Activated CD4-positive, alpha-beta memory T cell treated with anti-CD3 and anti-CD28 coated beads for 36 hours (primary cell): ENCODE measurements at places on chromosomes 2 and 18. TPM values are rescaled to one million over a fixed set of nuclear protein-coding genes. Genes with fewer than 3 reads are reported as not detected.

DNA sequence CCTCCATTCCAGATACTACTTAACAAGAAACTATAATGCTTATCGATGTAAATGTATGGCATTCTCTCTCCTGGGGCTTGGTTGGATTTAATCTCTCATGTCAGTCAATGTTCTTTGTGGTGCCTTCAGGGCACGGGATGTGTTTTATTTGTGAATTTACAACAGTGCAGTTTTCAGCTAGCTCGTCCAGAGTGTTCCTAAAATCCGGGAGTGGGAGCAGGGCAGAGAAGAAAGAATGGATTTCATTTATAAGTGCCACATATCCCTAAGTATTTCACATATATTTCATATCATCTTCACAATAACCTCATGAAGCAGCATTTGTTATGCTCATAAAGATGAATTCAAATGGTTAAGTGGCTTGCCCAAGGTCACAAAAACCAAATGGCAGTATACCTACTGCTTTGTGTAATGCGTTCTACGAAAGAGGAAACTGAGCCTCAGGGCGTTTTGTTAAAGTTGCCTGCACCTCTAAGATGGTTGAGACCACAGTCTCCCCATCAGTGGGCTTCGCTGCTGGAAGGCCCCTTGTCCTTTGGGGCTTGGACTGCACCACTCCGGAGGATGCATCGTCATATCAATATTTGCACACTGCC lies 134.7 kb upstream of the MGAT5 start:
- no peak for DNase-seq

Gene DLX1
- total RNA-seq: not detected

Gene IL36RN
- total RNA-seq: not detected

Gene RNMT
- 43.6 TPM for total RNA-seq

DNA sequence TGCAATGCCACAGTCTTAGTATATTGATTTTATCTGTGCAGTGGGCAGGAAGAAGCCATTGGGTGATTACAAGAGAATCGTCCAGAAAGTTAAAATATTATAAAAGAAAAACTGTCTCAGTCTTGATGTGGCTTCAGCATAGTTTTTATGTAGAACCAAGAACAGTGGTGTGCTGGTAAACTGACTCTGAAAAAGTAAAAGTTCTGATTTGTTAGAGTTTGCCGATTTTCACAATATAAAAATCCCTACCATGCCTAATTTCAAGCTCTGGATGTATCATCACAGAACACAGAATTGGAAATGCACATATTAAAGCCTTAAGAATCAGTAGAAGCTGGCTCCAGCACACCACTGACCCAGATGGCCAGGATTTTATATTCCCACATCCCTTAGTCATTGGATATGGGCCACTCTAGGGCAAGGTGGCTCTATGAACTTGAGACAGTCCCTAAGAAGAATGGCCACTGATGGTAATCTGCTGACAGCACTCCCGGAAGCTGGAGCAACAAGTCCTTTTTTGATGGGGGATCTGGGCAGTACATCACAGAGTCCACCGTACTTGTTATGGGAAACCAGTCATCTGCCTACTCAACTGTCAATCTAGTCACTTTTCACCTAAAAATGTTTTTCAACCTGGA lies 9.3 kb upstream of the PLEKHM3 start:
- DNase-seq: no peak

DNA sequence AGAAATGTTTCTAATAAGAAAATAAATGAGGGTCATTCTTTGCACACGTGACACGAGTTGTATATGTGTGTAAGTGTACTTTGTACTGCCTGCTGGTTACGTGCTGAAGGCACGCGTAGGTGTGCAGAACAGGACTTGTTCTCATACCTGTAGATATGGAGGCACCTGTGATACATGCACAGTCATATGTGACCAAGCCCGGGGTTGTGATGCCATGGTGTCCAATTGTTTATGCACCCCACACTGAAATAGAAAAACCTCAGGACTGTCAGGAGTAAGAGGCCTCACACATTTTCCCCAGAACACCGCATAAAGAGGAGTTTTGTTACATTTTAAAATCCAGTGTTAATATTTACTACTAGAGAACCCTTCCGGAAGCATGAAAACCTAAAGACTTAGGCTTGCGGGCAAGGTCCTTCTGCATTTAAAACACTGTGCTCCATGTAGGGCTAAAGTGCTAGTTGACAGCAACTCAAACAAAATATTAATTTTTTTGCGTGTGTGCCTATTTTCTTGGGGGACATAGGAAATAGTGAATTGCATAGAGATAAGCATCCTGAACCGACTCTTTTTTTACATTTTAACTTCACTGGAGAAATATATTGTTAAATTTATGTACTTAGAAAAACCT lies 9.3 kb downstream of the TSHZ1 start:
- DNase-seq: no peak

Gene SLC16A14
- 1.1 TPM for total RNA-seq

- DNase-seq: peak; percentile 21
Observed at GRCh38 chr2:170823088-170823897, 6.6 kb downstream of the GAD1 start.

DNA sequence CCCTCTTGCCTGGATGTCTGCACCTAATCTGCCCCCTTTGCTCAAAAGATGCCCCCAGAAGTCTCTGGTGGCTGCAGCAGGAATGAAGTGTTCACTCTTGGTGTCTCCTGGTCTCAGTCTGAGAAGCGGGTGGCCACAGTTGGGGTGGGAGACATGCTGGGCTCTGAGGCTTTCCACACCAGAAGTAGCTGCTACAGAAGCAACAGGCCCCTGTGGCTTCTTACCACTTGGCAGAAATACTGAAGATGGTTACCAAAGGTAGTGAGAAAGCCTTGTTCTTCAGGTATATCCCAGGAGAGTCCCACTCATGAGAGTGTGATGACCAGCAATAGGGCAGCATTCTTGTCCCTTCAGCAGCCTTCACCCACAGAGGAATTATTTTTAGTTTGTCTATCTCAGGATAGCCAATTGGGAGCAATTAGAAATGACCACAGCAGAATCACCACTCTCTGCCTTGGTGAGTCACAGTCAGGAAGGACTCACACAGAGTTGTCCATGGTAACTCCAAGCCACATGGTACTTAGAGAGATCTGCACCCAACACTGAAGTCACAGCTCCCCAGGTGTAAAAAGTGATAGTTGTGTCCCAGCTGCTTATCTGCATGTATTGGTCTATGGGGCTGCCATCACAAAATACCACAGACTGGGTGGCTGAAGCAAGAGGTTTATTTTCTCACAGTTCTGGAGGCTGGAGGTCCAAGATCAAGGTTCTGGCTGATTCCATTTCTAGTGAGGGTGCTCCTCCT lies 169.8 kb upstream of the ID2 start:
- DNase-seq: no peak

Gene GKN2
- total RNA-seq: not detected

- no peak for DNase-seq
Observed at GRCh38 chr18:65436430-65436829, 314.4 kb upstream of the CDH7 start.

DNA sequence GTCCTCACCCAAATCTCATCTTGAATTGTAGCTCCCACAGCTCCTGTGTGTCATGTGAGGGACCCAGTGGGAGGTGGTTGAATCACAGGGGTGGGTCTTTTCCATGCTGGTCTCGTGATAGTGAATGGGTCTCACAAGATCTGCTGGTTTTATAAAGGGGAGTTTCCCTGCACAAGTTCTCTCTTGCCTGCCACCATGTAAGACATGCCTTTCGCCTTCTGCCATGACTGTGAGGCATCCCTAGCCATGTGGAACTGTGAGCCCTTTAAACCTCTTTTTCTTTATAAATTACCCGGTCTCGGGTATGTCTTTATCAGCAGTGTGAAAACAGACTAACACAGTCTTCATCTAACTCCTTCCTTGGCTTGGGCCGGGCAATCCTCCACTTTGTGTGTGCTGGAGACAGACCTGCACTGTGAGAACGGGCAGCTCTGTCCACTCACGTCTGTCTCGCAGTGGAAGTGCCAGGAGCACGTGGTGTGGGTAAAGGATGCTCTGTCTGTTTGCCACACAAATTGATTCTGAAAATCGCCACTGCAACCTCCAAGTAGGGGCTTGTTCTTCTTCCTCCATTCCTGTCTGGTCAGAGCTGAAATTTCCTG lies 47.6 kb upstream of the OTOS start:
- no peak for DNase-seq

- peak; percentile 23 for DNase-seq
Observed at GRCh38 chr2:23385351-23385747, 370 bp downstream of the KLHL29 start.

- no peak for DNase-seq
Observed at GRCh38 chr2:22690096-22690495, 694.9 kb upstream of the KLHL29 start.

DNA sequence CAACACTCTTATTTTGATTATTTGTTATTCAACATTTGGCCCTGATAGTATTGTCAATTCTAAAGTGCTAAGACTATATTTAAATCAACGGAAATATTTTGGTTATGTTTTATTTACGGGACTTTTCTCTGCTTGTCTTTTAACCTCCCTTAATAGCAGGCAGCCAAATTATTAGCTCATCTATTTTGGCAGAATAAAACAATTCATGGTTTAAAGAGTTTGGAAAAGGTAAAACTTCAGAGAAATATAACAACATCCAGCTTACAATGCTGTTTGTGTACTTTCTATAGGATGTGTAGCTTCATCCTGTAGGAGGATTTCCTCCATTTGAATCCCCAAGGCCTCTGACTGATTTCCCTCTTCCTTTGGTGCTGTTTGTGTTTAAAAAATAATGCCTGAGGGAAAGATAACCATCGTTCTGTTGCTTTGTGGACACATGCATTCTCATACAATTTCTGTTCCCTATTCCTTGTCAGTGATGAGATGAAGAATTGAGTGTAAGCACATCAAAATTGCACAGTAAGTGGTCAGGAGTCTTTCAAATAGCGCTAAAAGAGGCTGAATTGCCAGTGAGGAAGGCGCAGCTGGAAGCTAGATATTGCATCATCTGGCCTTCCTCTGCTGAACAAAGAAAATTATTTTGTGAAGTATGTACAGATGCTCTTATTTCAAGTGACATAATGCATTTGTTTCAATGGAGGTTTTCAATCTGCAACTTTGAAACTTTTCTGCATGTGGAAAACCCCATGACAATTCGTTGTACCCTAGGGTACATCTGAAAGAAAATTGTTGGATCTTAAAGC lies 80.3 kb downstream of the CD28 start:
- no peak for DNase-seq

Gene SGPP2
- total RNA-seq: 20.8 TPM

DNA sequence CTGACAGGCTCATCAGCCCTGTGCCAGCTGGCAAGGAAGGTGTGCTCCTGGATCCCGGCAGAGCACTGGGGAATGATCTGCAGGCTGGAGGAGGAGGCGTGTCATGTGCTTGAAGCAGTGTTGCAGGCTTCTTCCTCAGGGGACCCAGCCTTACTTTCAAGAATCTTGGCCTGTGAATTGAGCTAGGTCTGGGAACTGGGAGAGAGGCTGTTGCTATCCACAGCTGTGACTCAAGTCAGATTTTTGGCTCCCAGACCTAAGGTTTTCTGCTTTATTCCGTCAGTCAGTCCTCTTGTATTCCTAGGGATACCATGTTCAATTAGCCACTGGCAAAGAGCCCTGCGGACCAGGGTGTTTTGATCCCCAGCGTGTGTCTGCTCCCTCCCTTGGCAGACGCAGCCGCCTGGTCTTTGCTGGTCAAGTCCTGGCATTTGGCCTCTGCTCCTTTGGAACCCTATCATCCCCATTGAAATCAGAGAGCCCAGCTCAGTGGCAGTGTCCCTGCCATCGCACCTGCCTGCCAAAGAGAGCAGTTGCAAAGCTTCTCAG lies 32.4 kb downstream of the ASB1 start:
- DNase-seq: no peak

GRCh38 chr2:159961451-159961850 lies 101.0 kb downstream of the PLA2R1 start:
- no peak for DNase-seq

Gene LIPG
- 0.50 TPM for total RNA-seq

DNA sequence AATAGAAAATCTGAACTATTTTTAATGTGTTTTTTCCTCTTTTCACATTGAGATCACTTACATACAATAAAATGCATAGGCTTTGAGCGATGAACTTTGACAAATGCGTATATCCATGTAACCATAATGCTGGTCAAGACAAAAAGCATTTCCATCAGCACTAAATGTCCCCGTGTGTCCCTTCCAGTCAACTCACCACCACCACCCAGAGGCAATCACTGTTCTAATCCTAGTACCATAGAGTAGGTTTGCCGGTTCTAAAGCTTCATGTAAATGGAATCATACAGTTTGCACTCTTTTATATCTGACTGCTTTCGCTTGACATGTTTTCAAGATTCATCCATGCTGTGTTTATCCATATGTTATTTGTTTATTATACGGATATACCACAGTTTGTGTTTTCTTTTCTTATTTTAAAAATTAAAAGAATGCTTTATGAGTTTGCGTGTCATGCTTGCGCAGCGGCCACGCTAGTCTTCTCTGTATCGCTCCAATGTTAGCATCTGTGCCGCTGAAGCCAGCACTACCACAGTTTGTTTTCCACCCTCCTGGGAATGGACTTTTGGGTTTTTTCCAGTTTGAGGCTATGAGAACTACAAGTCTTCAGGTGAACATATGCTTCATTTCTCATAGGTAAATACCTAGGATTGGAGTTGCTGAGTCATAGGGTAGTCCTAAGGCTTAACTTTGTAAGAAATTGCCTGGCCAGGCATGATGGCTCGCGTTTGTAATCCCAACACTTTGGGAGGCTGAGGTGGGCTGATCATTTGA lies 197.5 kb upstream of the CHAC2 start:
- no peak for DNase-seq

- DNase-seq: no peak
Observed at GRCh38 chr2:19911808-19912509, 10.2 kb upstream of the TTC32 start.

DNA sequence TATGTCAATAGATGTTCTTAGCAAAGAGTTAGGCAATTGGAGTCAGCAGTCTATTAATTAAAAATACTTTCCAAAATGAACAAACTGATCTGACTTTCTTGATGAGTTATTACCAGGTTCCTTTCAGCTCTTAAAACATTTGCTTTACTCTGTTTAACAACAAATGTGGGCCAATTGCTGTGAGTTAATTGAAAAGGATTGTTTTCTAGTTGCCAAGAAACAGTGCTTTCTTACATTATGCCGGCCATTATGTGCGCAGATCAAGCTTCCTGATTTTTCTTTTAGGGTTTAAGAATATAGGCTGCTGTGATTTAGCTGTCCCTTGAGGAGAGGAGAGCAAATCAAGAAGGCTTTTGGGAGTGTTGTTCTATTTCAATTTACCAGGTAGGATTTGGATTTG lies 50.5 kb upstream of the ITPRID2 start:
- DNase-seq: no peak

Gene HYCC2
- 18.9 TPM for total RNA-seq

- no peak for DNase-seq
Observed at GRCh38 chr2:218710334-218710686, 325 bp upstream of the TTLL4 start.
